ENCODE measurements at places on chromosomes 5 and 9. TPM values are rescaled to one million over a fixed set of nuclear protein-coding genes. Genes with fewer than 3 reads are reported as not detected.

OR1J2 gene
- total RNA-seq: not detected

ARL10 gene
- total RNA-seq: 3.4 TPM

OCLN gene
- total RNA-seq: 29.8 TPM

POC5 gene
- 21.9 TPM for total RNA-seq

PCDHA9 gene
- total RNA-seq: not detected

UBTD2 gene
- total RNA-seq: 15.1 TPM
